Left lung (tissue), 14 donors: ENCODE measurements at places on chromosomes 1 and 21. TPM values are rescaled to one million over a fixed set of nuclear protein-coding genes. Genes with fewer than 3 reads are reported as not detected.

LRRC71 gene
- 1.4 TPM for polyA plus RNA-seq

CRYAA gene
- polyA plus RNA-seq: 0.14 TPM

HOOK1 gene
- 29.8 TPM for polyA plus RNA-seq

SLC6A17 gene
- polyA plus RNA-seq: 0.06 TPM

NUDC gene
- 73.2 TPM for polyA plus RNA-seq

LMOD1 gene
- 5.6 TPM for polyA plus RNA-seq

DNA sequence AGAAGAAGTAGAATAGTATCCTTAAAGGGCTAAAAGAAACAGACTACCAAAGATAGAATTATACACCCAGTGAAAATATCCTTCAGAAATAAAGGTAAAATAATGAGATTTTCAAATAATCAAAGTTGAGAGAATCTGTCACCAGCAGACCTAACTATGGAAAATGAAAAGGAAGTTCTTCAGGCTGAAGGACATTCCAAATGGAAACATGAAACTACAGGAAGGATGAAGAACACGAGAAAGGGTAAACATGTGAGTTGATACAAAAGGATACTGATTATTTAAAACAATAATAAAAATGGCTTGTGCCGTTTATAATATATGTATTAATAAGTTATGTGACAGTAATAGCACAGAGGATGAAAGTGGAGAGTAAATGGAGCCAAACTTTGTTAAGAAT lies 57.1 kb upstream of the SLFNL1 start:
- DNase-seq: no peak

DNA sequence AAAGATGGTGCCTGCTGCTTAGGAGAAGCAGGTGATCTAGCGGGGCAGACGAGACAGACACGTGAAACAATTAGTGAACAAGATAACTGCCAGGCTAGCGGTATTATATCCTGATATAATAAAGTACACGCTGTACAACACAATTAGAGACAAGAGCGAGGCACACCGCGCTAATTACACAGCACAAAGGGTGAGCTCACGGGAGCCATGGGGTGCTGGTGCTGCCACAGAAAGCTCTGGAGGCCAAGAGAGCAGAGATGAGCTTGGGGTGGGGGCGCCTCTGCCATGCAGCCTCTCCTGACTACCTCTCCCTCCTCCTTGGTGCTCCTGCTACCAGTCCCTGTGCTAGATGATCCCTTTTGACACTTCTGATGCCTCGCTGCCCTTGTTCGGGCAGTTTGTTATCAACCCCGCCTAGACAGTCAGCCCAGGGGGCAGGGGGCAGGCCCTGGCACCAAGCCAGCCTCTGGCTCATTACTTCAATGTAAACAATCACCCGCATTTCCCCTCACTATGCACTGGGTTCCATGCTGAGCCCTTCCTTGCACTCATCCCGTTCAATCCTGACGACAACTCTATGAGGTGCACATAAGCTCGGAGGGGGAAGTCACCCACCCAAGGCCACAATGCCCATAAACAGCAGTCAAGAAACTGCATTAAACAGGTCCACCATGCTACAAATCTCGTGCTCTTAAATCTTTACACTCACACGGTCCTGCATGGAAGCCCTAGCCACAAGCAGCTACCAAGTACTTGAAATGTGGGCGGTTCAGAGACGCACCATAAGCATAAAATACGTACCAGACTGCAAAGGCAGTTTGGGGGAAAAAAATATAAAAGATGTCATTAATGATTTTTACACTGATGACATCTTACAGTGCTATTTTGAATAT lies 103.0 kb downstream of the SSBP3 start:
- DNase-seq: no peak

- no peak for DNase-seq
Observed at GRCh38 chr1:156517748-156518147, 17.2 kb upstream of the MEF2D start.

DNA sequence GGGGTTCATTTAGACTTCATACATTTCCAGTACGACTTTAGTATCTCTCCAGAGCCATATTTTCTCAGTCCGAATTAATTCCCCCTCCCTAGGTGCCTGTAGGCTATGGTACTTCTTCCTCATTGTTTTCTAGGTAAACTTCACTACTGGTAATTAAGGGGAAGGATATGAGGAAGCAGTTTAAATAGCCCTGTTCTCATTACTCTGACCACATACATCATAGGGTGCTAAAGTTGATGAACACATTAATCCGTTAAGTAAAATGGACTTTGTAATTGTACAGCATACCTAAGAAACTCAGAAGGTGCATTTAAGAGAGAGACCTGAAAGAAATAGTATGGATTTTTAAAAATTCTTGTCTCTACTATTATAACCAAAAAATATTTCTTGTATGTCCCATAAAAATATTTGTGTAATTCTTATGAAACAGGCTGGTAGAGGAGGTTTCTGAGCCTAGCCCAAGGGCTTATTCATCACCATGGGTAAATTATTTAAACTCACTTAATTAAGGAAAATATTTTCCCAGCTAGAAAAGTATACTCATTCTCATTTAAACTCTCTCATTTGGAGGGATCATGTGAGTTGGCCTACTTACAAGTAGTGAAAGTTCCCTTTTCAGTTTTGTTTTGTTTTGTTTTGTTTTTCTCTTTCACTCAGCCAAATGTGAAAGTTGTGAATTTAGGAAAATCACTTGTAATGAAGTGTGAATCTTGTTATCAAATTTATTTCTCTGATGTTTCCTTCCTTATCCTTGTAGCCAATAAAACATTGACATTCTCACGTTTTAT lies 2.0 kb downstream of the PRMT6 start:
- no peak for DNase-seq

DNA sequence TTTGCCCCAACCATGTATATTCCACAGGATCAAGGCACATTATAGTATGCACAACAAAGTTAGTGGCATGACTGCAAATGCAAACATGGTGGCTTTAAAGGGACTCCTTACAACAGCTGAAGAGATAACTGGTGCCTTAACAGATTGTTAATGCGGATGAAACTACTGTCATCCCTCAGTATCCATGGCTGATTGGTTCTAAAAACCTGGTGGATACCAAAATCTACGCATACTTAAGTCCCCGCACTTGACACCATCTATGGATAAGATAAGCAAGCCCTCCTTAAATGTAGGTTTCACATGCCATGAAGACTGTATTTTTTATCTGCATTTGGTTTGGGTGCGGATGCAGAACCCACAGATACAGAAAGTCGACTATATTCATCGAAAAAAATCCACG lies 73.5 kb downstream of the ZNF644 start:
- no peak for DNase-seq

SPRR2E gene
- not detected for polyA plus RNA-seq

GRCh38 chr21:44391345-44392091 lies 38.1 kb downstream of the TRPM2 start:
- DNase-seq: no peak

C1orf115 gene
- polyA plus RNA-seq: 17.6 TPM

DNA sequence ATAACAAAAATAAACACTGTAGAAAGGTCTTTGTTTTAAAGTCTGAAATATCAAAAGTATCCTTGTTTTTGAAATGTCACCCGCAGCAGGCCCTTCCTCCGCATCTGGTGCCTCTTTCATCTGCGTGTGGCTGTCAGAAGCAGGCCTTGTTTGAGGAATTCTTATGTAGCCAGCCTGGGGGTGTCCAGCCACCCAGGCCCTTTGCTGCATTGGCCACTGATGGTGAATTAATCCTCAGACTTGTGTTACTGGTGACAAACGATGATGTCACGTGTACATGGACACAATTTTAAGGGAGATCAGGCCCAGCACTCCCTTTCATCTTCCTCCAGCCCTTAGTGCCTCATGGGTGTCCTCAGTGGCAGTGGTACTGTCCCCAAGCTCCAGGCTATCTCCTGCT lies 208.0 kb upstream of the GALNT2 start:
- no peak for DNase-seq

AGL gene
- polyA plus RNA-seq: 20.2 TPM

GRCh38 chr1:59378621-59379370 lies 81.9 kb downstream of the FGGY start:
- no peak for DNase-seq

DNA sequence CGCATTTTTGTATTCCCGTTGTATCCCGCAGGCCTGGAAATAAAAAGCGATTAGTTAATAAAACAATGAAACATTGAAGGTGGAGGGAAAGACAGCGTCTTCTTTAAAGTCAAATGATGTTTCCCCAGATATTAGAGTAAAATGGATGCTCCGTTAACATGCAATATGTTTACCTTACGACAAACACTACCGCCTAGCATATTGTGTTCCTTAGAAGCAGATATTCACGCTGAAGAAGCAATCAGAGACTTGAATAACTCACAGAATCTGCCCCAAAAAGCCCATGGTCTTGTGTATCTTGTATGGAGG lies 583 bp upstream of the B4GALT3 start:
- no peak for DNase-seq

SPRR5 gene
- not detected for polyA plus RNA-seq

DNA sequence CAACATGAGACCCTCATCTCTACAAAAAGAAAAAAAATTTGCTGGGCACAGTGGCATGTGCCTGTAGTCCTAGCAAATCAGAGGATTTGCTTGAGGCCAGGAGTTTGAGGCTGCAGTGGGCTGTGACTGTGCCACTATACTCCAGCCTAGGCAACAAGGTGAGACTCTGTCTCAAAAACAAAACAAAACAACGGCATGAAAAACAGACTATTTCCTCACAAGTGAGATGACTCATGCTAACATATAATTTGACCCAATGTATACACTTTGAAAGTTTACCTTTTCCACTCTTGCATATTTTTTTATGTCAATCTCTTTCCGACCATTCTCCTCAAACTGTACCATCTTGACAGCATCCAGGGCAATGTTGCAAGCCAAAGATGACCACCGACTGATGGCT lies 17.5 kb downstream of the CCT3 start:
- DNase-seq: no peak

GRCh38 chr1:46166521-46167462 lies 8.1 kb upstream of the TSPAN1 start:
- peak; percentile 86 for DNase-seq

DNTTIP2 gene
- 59.6 TPM for polyA plus RNA-seq

DNA sequence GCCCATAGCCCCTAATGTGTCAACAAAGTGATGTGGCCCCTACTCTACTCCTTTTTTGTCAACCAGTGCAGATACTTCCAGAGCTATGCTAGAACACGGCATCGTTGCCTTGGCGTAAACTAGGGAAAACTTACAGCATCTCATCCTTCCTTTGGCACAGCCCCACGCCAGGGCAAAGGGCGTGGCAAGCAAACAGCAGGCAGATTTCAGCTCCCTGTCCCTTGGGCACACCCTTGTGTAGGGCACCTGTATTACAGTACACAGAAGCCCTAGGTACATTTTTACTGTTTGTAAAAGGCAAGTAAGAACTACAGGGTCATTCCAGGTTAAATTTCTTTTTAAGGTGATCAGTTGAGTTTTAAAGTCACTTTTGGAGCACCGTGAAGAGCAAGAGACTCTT lies 29.3 kb downstream of the PRDX6 start:
- DNase-seq: no peak

RIPPLY3 gene
- 2.0 TPM for polyA plus RNA-seq

- DNase-seq: no peak
Observed at GRCh38 chr1:53413175-53414001, 45.8 kb upstream of the DMRTB1 start.

ZC3H12A gene
- polyA plus RNA-seq: 2.6 TPM

MASP2 gene
- polyA plus RNA-seq: 12.3 TPM

DNASE2B gene
- polyA plus RNA-seq: not detected

AGMAT gene
- polyA plus RNA-seq: 1.1 TPM

GRCh38 chr1:40694353-40694874 lies 2.9 kb downstream of the NFYC start:
- DNase-seq: no peak

S100A12 gene
- polyA plus RNA-seq: 1.7 TPM

GIPC2 gene
- 1.5 TPM for polyA plus RNA-seq

DNA sequence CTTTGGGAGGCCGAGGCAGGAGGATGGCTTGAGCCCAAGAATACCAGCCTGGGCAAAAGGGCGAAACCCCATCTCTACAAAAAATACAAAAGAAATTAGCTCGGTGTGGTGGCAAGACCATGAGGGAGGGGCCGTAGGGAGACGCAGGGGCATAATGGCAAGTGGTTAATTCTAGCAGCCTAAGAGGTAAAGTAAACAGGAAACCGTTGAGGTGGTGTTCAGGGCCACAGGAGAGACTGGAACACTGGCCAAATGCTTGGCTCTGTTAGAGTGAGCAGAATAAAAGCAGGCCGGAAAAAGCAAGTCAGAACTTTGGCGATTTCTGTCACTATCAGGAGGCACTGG lies 89.2 kb downstream of the RIPK4 start:
- DNase-seq: no peak

GRCh38 chr21:41717573-41718330 lies 49.1 kb downstream of the RIPK4 start:
- DNase-seq: no peak

DNA sequence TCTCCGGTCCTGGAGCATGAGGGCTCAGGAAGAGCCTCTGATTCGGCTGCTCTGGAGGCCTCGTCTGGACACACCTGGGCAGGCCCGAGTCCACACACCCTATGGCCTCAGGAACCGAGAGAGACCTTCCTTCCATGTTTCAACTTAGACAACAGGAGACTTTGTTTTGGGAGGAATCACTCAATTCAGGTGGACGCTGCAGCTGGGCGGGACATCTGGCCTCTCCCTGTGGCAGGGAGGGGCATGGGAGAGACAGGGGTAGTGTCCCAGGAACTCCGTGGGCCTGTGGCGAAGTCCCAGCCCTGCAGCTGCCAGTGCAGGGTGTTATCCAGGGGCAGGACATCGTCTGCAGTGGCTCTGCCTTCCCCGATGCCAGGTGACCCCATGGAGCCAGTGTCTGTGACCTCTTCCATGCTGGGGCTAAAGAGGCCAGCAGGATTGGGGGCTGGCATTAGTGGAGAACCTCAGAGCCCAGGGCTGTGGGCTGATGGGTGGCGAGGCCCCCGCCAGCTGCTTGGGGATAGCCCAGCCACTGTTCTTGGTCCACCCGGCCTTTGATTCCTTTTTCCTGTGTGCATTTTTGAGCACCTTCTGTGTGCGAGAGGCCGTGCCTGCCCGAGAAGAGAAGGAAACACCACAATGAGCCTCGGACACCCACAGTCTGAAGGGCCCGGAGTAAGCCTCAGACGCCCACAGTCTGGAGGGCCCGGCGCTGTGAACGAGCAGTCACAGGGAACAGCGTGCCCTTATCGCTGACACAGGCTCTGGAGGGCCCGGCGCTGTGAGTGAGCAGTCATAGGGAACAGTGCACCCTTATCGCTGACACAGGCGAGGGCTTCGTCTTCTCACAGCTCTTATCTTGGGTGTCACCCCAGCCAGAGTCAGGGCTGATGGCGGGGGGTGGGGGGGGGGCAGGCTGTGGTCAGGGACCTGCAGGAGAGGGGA lies 6.2 kb downstream of the COL18A1 start:
- no peak for DNase-seq

- no peak for DNase-seq
Observed at GRCh38 chr1:155327981-155328380, 7.3 kb downstream of the RUSC1 start.

- DNase-seq: no peak
Observed at GRCh38 chr21:15742052-15742670, 12.4 kb downstream of the USP25 start.

DNA sequence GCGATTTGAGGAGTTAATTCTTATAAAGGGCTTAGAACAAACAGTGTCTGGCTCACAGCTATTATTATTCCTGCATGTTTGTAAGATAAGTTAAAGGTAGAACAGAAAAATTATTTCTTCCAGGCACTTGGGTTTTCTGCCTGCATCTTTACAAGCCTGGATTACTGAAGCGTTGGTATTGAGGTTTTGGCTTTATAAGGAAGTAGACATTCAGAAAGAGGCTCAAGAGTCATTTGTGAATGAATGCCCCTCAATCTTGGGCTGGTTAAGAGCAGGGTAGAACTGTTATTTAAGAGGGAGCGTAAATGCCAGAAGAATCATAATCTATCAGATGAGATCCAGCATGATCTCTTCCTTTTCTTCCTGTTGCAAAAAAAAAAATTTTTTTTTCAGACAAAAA lies 77.3 kb upstream of the ARID1A start:
- DNase-seq: no peak
